ENCODE measurements at places on chromosomes 13 and 19.

DNA sequence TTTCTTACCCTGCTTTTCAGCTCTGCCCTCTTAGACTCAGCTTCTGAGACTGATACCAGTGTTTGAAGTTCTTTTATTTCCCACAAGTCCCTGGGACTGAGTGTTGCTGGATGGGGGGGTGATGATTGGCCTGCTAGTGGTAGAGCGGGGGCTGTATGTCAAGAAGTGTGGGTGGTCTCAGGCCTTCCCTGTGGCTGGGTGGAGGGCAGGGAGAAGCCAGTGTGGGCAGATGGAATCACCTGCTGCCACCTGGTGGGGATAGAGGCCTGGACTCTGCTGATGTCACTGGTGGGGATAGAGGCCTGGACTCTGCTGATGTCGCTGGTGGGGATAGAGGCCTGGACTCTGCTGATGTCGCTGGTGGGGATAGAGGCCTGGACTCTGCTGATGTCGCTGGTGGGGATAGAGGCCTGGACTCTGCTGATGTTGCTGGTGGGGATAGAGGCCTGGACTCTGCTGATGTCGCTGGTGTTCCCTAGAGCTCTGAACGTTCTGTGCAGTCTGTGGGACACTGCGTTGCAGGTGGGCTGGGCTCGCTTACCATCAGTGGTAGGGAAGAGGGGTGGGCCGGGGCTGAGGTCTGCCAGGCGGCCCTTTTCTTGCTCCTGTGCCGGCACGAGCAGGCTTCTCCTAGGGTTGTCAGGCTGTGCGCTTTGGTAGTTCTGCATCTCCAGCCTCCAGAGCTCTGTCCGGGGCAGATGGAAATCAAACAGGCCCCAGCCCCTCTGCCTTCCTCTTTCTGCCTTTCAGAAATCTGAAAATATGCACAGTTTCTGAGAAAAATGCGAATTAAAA, 101.3 kb downstream of the ARHGEF7 start:
- DNase-seq = peak; percentile 62
- no peak overlapping the region for H3K4me3 ChIP-seq
- no peak overlapping the region for H3K27ac ChIP-seq
- peaks cover 15% of the 10 kb centered on the region for H3K4me1 ChIP-seq
- H3K27me3 ChIP-seq = no peaks in the 10 kb centered on the region

DNA sequence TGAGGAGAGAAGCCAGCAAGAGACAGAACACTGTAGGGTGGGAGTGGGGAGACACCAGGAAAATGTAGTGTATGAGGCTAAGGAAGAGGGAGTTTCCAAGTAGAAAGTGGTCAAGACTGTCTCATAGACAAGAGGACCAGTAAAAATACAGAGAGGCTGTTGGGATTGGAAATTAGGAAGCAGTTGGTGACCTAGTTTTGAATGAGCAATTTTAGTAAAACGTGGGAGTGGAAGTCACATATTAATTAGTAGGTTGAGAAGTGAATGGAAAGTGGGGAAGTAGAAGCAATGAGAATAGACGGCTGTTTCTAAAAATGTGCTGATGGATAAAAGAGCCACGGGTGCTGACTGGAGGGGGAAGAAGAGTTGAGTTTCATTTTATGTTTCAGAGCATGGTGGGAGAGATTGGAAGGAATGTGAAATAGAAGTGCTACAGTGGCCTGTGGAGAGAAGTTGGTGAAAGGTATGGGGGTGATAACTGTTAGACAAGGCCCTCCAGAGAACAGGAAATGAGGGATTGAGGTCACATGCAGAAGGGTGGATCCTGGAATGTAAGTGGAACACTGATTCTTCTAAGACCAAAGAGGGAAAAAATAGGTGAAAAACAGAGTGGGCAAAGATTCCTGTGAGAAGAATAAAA, 247.3 kb downstream of the MTUS2 start:
- no peaks in the 10 kb centered on the region for H3K4me1 ChIP-seq
- H3K27ac ChIP-seq = no peak overlapping the region
- H3K36me3 ChIP-seq = no peaks in the 10 kb centered on the region
- no peak overlapping the region for H3K4me3 ChIP-seq
- no peak for DNase-seq

DNA sequence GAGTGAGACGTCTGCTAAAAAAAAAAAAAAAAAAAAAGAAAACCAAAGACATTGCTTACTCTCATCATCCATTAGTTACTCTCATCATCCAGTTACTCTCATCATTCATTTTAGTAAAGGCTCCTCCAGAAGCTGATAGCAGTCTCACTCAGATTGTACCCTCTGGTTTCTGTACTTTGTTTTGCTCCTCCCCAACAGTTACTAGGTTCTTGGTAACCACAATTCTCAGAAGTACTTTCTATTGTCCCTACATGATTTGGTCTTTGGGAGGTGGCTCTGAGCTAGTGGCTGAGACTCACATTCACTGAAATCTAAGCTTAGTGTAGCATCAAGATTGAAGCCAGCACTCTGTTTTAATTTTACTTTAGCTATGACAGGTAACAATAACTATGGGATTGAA, 14.3 kb downstream of the ERICH4 start:
- no peaks in the 10 kb centered on the region for H3K27me3 ChIP-seq
- no peaks in the 10 kb centered on the region for H3K36me3 ChIP-seq
- H3K4me1 ChIP-seq = peaks cover 12% of the 10 kb centered on the region

DNA sequence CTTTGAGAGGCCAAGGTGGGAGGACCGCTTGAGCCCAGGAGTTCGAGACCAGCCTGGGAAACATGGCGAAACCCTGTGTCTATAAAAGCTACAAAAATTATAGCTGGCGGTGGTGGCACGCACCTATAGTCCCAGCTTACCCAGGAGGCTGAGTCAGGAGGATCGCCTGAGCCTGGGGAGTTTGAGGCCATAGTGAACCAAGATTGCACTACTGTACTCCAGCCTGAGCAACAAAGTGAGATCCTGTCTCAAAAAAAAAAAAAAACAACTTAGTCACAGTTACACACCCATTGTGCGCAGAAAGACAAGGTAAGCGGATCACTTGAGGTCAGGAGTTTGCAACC, 728 bp upstream of the DENND1C start:
- no peak overlapping the region for H3K4me3 ChIP-seq
- H3K27me3 ChIP-seq = no peaks in the 10 kb centered on the region
- H3K36me3 ChIP-seq = no peaks in the 10 kb centered on the region
- no peak overlapping the region for H3K27ac ChIP-seq
- DNase-seq = no peak

DNA sequence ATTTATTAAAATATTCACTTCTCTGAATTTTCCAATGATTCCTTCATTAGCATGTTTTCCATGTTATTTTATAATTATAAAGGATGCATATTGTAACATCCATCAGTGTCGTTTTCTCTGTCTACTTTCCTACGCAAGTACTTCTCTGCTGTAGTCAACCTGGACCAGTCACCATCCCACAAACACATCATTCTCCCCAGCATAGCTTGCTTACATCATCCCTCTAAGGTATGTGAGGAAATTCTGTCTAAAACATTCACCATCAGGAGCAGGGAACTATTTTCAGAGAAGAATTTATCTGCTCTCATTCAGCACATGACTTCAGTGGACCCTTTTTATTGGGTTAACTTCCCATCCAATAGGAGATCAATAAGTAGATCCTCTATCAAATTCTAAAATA, 806.1 kb upstream of the ARGLU1 start:
- H3K4me3 ChIP-seq = no peak overlapping the region
- no peaks in the 10 kb centered on the region for H3K36me3 ChIP-seq
- H3K27ac ChIP-seq = no peak overlapping the region
- H3K4me1 ChIP-seq = no peaks in the 10 kb centered on the region
- DNase-seq = no peak
